ENCODE measurements at places on chromosomes 6 and 20.

DNA sequence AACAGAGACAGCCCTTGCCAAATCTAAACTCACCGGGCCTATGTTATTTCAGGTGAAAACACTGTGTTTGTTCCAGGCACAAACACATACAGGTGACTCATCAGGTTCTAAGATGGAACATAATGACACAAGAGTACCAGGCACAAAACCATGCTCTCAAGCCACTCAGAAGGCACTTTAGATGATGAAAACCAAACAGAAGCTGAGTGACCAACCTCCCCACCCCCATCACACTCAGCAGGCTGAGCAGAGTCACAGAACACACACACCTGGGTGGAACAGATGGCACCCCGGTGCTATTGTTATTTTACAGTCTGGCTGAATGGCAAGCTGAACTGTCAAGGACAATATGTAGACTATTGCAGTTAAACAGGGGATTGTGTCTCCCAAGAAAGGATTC, 20.6 kb upstream of the NKX2-2 start:
- DNase-seq: no peak

- DNase-seq: no peak
Observed at GRCh38 chr6:111478749-111479148, 4.3 kb downstream of the REV3L start.

DNA sequence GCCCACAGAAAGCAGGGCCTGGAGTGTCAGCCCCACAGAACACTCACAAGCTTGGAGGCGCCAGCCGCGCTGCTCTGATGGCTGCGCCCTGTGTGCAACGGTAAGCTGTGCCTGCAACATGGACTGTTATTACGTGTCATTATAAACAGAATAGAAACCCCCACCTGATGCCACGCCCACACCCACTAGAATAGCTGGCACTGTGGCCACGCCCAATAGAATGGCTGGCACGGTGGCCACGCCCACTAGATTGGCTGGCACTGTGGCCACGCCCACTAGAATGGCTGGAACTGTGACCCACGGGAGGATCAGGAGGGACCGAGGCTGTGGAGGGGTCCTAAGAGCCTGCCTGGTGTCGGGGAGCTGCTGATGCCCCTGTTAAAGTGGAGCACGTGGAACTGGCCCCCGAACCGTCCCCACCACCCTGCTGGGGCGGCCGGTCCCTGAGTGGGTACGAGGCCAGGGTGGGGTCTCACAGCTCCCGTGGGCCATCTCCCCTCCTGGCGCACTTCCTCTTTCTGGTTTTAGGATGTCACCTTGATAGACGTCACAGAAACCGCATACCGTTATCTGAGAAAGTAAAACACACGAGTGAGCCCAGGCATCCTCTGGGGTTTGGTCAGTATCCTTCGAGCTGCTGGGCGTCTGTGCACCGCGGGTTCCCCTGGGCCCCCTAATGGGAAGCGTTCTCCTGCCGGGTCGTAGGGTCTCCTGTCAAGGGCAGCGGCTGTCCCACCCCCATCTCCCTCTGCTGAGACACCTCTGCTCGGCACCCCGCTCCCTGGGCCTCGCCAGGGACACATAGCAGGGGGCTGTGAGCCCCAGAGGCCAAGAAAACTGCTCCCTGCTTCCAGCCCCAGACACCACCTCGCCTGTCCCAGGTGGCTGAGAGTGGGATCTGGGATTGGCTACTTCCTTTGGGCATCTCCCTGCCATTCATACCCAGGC, 25.4 kb downstream of the SLC17A9 start:
- DNase-seq: peak; percentile 80

- no peak for DNase-seq
Observed at GRCh38 chr6:26155061-26155930, 68.1 kb downstream of the HFE start.

- DNase-seq: no peak
Observed at GRCh38 chr6:165183496-165184140, 125.8 kb downstream of the C6orf118 start.

DNA sequence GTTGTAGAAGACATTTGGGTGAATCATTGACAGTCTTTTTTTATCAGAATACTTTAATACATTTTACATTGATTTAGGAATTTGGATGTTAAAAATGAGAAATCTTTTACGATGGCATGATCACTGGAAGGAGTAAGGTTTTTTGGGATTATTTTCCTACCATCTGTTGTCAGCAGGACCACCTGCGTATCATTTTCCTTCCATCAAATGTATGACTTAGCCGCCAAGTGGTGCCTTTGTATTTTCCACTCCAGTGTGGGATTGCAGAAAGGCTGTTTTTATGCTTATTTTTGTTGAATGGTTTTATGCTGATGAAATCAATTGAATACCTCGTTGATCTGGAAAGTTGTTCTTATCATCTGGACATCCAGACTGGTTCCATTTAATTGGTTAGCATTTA, 35.8 kb downstream of the AKAP12 start:
- DNase-seq: no peak

GRCh38 chr20:16381444-16381843, 191.8 kb downstream of the KIF16B start:
- no peak for DNase-seq

All from stimulated activated CD4-positive, alpha-beta T cell treated with anti-CD3 and anti-CD28 coated beads, Interleukin-4, amount 100 ng/mL, for 1 hour (primary cell).